ENCODE measurements at places on chromosomes 7 and 10. TPM values are rescaled to one million over a fixed set of nuclear protein-coding genes. Genes with fewer than 3 reads are reported as not detected.

GNAI1 gene
- total RNA-seq, result 11.2 TPM

LIPK gene
- not detected for total RNA-seq

GRM3 gene
- total RNA-seq, result 0.11 TPM

HSPB1 gene
- 38.0 TPM for total RNA-seq

PRKAR2B gene
- total RNA-seq, result 8.6 TPM

CEP41 gene
- 22.3 TPM for total RNA-seq

PCLO gene
- 5.9 TPM for total RNA-seq

COL17A1 gene
- 3.7 TPM for total RNA-seq

INMT gene
- 0.11 TPM for total RNA-seq

TCF7L2 gene
- total RNA-seq, result 20.7 TPM

C7orf57 gene
- total RNA-seq, result 0.32 TPM

GJD4 gene
- total RNA-seq, result 0.27 TPM

NEBL gene
- 2.2 TPM for total RNA-seq
